ENCODE measurements at places on chromosomes 2 and 18.

DNA sequence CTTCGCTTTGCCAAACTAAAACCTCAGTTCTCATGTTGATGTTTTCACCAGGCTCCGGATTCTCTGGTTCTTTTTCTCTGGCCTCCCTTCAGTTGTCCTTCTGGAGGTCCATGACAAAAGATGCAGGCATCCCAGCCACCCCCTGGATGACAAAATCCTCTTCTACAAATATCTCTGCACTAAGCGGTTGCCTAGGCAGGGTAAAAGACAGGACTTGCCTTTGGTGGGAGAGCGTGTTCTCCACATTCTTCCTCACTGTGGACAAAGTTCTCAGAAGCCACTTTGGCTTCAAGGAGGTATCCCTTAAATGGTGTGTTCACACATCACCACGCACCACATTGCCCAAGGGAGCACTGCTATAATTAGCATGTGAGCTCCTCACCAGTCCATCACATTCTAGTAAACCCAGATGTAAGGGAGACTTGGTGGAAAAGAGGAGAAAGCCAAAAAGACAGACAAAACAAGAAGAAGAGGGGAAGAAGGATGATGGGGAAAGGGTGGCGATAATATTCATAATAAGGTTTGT is 23.6 kb upstream of the MRPL33 start:
- no peak for DNase-seq

DNA sequence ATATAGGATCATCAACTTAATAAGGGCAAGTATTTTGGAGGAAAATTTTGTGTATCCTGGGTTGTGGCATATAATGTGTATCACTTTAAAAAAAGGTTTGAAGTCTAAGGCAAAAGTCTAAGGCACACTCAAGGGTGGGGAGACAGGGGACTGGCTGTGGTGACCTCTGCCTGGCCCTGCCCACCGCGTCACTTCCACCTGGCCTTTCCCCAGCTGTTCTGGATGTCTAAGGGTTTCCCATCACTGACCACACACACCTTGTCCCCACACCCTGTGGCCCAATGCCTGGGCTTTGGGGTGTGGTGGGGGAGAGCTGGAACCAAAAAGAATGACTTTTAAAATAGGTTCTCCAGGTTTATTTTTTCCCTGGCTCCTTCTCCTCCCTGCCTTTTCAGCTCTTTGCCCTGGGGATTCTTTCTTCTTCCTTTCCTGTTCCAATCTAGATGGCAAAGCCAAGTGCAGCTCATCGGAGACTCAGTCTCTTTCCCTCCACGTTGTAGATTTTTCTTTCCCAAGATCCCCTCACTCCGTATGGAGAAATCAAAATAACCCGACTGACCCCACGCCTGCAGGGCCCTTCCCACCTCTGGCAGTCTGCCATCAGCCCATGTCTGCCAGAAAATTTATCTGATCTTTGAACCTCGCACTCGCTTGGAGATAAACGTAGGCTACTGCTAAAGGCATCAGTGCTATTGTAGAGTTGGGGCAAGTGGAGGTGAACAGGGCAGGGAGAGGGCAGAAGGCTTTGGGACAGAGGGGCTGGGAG is 257.2 kb downstream of the DYSF start:
- no peak for DNase-seq

DNA sequence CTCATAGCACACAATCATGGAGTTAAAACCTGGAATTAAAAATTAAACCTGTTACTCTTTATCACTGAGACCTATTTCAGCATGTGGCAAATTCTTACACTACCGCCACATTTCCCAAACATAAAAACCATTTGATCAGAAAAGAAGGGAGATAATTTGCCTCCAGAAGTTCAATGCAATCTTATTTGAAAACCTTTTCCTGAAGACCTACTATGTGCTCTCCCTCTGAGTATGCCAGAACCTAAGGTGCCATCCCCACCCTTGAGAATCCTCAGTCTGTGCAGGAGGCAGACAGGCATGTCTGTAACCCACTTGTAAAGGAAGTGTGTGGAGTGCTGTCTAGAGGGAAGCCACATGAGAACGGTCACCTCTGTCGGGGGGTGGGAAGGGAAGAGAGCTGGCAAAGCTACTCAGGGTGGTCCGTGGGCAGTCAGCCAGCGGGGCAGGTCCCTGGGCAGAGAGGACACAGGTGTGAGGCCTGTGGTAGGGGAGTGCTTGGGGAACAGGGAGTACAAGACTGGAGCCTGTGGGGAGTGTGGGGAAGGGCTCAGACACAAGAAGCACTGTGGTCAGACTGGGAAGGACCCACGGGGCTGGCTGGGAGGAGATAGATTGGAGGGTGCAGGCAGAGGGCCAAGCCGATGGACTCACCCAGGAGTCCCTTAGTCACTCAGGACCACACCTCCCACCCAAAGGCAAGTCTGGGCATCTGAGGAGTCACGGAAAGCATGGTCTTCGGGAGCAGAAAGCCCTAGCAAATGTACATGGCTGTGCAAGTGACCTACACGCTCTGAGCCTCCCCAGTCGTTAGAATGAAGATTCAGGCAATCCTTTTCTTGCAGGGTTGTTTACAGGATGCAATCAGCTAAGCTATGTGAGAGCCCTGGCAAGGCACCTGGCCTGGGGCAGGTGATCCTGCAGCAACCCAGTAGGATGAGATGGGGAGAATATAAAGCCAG is 22.8 kb downstream of the CRACDL start:
- peak; percentile 66 for DNase-seq

GRCh38 chr18:24987303-24988252 is 364.4 kb downstream of the ZNF521 start:
- DNase-seq, result peak; percentile 63

DNA sequence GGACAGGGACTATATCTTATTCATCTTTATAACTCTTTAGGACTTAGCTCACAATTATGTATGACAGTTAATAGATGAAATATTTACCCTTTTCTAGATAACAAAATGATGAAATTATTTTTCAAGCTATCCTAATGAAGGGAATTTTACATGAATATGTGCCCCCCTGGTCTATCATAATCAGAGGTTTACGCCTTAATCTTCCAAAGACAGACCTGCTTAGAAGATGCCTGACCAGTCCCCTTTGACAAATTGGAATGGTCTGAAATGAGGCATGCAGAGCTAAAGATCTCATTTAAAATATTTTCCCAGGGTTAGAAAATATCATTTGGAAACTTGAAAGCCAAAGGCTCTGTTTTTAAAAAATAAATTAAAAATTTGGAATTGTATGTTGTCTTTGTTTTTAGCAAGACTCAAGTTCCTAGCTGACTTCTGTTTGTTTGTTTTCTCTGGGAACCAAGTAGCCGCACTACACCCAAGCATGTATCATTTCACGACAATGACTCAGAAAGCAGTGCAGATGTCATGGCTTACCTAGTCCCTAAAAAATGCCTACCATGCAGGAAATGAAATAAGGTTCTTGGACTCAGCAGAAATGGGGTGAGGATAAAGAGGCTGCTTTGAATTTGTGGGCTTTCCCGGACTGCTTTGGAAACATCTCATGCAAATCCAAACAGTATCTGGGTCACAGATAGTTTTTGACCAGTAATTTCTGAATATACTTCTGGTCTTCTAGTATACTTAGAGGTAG is 162.1 kb downstream of the ZEB2 start:
- DNase-seq, result peak; percentile 73

DNA sequence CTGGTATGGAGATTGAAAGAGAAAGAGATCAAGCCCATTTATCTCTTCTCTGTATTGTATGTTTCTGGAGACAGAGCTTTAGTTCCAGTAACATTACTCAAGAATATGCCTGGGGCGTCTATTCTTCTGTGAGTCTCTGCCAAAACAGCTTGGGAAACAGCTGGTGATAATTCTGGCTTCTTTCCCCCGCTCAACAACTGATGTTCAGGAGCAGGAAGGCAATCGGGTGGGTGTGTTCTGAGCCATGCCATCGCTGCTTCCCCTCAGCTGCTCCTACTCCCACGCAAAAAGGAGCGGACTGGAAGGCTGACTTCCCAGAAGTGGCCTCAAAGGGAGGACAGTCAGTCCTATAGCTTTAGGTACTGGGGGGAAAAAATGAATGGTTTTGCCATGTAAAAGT is 695.1 kb downstream of the PLCL1 start:
- DNase-seq, result no peak

DNA sequence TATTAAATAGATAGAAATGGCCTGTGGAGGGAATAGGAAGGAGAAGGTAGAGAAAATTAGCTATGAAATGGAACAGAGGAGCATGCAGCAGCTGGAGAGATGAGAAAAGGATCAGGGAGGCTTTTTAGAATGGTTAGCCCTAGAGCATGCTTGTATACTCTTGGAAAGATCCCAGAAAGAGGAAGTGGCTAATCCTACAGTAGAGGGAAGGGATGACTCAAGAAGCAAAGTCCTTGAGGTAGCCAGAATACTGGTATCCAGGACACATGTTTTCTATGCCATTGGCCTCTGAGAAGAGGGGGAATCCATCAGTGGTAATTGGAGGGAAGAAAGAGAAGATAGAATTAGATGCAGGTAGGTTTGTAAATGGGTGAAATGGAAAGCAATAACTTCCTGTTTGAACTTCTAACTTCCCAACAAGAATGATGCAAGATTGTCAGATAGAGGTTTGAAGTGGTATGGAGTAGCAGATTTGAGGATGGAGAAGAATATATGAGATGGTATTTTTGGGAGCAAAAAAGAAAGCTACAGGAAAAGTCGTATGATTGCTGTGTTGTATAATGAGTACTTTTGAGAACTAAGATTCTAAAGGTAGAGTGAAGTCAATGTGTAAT is 17.1 kb upstream of the OSBPL6 start:
- DNase-seq, result no peak

- no peak for DNase-seq
Measured at GRCh38 chr2:89829828-89830227, 1138.4 kb downstream of the RPIA start.

- no peak for DNase-seq
Measured at GRCh38 chr2:100803334-100803733, 16.6 kb upstream of the NPAS2 start.

DNA sequence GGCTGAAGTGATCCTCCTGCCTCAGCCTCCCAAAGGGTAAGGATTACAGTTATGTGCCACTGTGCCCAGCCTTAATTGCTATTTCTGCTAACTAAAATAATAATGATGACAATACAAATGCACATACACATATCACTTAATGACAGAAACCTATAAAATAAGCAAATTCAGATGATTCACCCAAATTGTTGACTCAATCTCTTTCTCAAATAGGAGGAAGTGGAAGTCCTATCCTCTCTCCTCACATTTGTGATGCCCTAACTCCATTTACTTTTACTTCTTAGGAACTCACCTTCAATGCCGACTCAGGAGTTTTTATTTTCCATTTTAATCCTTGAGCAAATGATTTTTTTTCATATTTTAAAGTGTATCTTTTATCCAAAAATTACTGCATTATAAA is 24.5 kb upstream of the RAPH1 start:
- DNase-seq, result no peak

DNA sequence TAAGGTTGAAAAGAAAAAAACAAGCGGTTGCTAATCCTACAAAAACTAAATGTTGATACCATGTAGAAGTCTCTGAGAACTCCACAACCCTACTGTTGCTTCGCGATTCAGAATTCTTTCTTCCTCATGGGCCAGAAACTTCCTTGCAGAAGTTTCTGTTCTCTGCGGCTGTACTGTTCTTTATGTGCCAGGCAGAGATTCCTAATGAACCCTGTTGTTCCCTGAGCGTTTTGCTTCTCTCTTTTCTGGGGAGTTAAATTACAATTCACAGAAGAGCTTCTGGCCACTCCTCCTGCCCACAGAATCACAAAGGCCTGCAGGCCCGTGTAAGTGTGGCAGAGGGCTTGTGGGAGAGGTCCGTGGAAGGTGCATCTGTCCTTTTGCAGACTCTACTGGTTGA is 1.8 kb upstream of the THNSL2 start:
- DNase-seq, result no peak

DNA sequence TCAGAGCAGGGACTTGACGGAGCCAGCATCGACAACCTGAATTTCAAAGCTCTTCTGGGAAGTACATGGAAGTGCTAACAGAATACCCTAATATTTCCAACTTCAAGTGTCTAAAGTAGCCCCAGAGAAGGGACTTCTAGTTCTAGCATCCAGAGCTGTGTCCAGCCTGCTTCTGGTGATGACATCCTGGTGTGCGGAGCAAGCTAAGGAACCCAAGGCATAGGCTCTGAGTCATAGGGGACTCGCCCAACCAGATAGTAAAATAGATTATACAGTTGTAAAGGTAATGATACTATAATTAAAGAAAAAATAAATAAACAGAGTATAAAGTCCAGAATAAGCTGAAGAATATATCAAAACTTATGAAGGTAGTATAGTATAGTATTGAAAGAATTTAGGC is 108.1 kb upstream of the SERPINE2 start:
- DNase-seq, result no peak

DNA sequence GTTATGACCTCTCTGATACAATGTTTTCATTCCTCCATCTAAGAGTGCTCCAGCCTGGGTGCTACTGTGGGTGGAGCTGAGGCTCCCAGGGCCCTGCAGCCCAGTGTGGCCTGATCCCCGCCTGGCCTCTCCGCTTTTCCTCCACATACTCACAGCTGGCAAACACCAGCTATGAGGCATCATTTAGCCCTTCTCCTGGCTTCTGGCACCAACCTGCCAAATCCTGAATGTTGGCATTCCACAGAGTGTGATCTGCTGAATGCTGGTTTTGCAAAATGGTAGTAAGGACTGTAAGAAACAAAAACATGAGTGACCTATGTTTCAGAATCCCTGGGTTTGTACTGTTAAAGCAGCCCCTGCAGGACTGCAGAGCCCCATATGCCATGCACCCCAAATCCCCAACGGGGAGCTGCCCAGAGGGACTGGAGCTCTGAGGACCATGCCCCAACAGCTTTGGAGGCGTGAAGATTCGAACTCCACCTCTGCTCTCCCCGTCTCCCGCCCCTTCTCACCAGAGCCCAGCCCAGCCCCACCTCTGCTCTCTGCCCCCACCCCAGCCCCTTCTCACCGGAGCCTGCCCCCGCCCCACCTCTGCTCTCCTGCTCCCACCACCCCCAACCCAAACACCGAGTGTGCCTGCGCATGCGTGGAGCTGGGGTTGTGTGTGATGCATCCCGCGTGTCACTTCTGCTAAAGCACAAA is 4.2 kb downstream of the SLC66A2 start:
- peak; percentile 77 for DNase-seq

GRCh38 chr2:196987649-196988364 is 61.3 kb upstream of the PGAP1 start:
- DNase-seq, result peak; percentile 69

DNA sequence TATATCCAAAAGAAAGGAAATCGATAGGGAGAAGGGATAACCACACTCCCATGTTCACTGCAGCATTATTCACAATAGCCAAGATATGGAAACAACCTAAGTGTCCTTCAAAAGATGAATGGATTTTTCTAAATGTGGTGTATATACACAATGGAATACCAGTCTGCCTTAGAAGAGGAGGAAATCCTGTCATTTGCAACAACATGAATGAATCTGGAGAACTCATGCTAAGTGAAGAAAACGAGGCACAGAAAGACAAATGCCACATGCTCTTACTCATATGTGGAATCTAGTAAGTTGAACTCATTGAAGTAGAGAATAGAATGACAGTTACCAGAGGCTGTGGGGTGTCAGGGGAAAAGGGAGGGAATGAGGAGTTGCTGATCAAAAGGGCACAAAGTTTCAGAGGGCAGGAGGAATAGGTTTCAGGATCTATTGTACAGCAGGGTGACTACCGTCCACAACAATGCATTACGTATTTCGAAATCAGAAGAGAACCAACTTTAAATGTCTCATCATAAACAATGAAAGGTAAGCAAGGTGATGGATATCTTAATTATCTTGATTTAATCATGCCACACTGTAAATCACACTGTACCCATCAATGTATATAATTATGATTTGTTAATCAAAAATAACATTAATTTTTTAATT is 46.1 kb downstream of the SIGLEC15 start:
- no peak for DNase-seq

GRCh38 chr2:192687015-192687414 is 492.3 kb upstream of the TMEFF2 start:
- no peak for DNase-seq

Measured in MG63 (cell line).